ENCODE measurements at places on chromosomes 12 and 14. TPM values are rescaled to one million over a fixed set of nuclear protein-coding genes. Genes with fewer than 3 reads are reported as not detected.

- DNase-seq, result no peak
Observed at GRCh38 chr14:49206828-49207227, 379.4 kb downstream of the RPS29 start.

DNA sequence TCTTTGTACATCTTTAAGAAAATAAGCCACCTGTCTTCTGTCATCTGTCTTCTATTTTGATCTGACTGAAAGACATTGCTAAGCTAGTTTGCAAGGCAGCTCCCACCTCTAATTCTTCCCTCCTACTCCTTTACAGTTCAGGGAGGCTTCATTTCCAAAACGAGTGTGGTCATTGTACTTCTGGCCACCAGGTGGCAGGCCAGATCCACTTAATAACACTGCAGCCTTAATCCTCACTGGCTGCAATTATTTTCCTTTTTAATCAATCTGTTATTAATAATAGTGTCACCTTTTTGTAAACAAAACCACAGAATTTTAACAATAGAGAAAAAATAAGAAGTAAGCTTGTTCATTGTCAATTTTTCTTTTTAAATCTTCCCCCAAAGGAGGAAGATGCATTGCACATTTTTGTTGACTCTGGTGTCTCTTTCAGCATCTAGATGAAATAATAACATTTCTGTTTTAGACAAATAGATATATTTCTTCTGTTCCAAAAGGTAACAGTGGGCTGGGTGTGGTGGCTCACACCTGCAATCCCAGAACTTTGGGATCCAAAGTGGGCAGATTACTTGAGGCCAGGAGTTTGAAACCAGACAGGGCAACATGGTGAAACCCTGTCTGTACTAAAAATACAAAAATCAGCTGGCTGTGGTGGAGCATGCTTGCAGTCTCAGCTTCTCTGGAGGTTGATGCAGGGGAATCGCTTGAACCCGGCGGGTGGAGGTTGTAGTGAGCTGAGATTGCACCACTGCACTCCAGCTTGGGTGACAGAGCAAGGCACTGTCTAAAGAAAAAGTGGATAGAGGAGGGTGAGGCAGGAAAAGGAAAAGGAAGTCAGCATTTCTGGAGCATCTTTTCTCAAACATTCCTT lies 23.3 kb downstream of the GABARAPL1 start:
- DNase-seq, result peak; percentile 10

DNA sequence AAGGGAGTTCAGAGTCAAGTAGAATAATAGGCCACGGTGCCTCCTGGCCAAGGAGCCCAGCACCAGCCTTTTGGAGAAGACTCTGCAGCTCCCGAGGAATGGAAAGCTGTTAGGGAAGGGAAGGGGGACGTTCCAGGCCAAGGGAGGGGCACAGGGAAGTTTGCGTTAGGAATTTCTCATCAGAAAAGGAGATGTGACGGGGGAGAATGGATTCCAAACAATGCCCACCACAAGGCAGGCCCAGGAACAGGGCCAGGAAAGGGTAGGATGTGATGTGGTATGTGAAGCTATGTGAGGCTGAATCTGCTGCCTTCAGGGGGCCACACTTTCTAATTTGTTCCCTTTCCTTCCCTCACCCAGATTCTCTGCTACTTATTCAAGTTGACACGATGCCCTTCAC lies 46.0 kb downstream of the DGLUCY start:
- no peak for DNase-seq

DIO2 gene
- 0.29 TPM for total RNA-seq

DNA sequence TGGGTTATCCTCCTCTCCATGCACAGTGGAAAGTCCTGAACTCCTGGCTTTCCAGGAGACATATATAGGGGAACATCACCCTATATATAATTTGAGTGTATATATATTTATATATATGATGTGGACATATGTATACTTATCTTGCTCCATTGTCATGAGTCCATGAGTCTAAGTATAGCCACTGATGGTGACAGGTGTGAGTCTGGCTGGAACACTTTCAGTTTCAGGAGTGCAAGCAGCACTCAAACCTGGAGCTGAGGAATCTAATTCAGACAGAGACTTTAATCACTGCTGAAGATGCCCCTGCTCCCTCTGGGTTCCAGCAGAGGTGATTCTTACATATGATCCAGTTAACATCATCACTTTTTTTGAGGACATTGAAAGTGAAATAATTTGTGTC lies 4.4 kb downstream of the SSTR1 start:
- DNase-seq, result no peak

DNA sequence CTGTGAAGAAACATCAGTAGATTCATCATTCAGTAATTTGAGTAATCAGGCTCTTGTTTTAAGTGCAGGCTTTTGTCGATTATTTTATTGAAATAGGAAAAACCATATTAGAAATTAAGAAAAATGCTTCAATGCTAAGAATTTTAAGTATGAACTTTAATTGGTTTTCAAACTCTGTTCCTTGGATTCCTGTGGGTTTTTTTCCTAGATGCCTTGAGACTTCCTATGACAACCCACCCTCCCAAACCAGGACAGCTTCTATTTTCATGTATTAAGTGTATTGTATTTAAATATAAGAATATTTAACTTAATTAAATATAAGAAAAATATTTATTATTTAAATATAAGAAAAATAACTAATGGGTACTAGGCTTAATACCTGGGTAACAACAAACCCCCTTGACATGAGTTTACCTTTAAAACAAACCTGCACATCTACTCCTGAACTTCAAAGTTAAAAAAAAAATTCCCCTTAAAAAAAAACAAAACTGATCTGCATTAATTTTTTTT lies 3.0 kb downstream of the ARHGAP5 start:
- no peak for DNase-seq

DNA sequence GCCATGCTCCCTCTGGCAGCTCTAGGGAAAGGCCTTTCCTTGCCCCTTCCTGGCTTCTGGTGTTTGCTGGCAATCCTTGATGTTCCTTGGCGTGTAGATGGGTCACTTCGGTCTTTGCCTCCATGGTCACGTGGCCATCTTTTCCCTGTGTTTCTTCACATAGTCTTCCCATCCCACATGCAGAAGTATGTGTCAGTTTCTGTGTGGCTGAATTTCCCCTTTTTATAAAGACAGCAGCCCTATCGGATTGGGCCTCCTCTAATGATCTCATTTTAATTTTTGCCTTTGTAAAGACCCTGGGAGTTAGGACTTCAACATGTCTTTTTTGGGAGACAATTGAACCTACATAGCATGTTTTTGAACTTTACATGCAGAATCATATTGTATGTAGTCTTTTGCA lies 107.2 kb upstream of the FGD4 start:
- DNase-seq, result no peak

DNA sequence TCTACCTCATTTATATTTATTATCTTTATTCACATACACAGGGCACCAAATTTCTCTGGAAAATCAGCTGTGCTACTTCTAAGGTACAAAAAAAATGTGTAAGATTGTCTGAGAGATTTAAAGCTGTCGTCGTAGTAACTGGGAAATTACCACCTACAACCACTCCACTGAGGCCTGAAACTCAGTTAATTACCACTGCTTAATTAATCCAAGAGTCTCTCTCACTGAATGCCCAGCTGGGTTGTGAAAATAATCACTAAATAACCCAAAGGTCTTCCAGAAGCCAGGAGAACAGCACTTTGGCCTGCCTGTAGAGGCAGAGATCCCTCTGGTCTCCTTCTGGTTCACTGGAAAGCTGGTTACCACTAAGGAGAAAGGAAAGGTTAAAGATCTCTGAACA lies 207.2 kb upstream of the TMPO start:
- DNase-seq, result no peak

DNA sequence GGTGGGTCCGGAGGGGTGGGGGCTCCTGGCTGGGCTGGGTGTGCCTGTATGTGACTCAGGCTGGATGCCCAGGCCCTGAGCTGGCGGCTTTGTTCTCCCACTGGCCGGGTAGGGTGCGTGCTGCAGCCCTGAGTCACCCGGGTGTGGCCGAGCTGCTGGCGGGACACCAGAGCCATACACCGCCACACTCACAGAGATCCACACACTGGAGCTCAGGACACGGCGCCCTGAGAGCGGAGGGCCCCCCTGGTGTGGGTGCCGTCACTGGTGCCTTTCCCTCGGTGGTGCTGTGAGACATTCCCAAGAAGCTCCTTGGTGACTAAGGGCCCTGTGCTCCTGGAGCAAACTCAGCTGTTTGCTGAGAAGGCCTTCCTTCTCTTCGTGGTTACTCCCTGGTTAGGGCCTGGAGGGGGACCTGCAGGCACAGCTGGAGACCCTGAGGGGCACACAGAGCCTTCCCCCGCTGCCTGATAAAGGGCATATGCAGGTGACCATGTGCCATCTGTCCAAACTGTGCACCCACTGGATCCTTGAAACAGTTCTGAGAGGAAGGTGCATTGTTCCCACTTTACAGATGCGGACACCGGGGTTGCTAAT lies 44.3 kb downstream of the KRT80 start:
- peak; percentile 100 for DNase-seq

DNA sequence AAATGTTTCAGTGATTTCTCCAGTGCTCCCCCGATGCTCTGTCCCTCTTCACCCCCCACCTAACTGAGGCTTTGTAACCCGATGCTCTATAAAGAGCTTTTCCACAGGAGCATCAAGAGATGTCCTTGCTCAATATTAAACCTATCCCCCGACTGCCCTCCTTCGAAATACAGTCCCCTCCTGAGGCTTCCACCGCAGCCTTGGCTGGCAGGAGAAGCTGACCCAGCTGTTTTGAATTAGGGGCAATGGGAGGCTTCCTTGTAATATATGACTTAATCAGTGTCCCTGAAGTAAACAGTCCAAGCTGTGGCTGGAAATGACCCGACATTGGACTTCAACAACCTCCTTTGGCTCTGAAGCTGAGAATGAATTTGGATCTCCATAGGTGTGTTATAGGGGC lies 62.4 kb downstream of the TMEM30B start:
- DNase-seq, result peak; percentile 21

DNA sequence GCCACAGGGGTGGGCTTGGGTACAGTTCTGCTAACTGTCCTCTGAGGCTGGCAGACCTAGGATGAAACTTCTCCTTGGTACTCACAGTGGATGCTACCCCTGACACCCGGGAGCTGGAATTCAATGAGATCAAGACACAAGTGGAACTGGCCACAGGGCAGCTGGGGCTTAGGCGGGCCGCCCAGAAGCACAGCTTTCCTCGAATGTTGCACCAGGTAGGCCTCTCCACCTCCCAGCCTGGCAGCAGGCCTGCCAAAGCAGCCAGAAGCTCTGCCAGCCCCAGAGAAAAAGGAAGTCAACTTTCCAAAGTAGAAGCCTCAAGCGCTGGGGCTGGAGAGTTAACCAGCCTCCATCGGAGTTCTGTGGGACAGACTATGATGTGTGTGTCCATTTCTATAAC lies 2.4 kb upstream of the NRL start:
- peak; percentile 30 for DNase-seq

DNA sequence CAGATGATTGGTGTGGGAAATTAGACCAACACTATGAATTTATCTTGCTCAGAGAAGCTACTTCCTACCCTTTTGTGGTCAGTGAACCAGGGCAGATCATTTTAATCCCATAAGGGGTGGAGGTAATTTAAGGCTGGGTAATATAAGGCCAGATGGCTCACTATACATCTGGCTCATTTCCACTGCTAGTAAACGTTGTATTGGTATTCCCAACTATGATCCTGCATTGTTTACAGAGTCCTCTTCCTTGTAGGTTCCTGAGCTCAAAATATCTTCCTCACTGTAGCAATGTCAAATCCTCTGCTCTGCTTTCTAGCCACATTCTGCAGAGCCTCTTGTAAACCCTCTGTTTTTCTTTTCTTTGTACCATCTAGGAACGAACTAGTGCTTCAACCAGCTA lies 93.0 kb upstream of the MGAT4C start:
- DNase-seq, result no peak

DNA sequence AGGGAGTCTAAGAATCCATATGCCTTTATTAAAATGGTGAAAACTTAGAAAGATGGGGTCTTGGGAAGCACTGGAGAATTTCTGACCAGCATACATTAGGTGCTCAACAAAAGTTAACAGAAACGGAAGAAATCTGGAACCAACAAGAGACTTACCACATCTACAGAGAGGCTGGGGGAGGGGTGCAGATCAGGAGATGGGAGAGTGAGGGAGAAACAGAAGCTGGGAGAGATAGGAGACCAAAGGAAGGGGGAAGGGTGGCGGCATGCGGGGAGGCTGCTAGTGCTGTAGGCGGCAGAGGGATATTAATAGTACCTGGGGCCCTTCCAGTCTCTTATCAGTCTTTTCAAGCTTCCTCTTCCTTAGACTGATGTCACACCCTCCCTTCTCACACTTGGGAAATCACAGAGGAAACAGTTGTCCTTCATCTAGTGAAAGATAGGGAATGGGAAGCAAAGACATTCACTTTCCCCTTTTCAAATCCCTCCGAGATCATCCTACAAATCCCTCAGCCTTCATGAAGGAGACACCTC lies 18.1 kb downstream of the ZBTB39 start:
- no peak for DNase-seq

- DNase-seq, result no peak
Observed at GRCh38 chr12:127263621-127264020, 1003.3 kb upstream of the TMEM132C start.

- DNase-seq, result no peak
Observed at GRCh38 chr12:27345376-27345775, 12.7 kb downstream of the BMAL2 start.

- no peak for DNase-seq
Observed at GRCh38 chr12:70520847-70521246, 116.4 kb downstream of the PTPRB start.

DNA sequence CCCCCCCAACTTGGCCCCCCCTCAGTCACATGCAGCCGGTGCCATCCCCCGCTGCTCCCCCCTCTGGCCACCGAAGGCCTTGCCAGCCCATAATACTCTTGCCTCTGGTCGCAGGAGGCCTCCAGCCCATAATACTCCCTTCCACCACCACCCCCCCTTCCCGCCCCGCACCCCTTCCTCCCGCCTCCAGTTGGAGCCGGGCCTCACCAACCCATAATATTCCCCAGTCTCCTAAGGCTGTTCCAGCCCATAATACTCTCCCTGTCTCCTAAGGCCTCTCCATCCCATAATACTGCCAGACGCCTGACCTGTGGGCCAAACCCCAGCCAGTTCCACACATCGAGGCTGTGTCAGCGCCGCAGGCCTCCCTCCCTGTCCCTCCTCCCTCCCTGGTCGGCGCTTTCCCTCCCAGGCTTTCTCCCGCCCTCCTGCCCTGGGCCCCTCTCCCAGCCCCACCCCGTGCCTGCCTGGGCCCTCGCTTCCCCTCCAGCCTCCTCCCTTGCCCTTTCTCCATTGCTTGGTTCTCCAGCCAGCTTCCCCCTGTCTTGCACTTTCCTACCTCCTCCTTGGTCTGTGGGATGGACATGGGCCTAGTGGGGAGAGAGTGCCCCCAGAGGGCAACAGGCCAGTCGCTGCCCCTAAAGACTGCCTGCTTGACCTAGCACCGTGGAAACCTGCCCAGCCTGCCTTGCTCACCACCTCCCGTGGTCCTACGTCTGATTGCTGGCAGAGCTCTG lies 6.8 kb upstream of the CHD4 start:
- DNase-seq, result peak; percentile 98

SINHCAF gene
- total RNA-seq, result 11.2 TPM

GRCh38 chr14:91493169-91493568 lies 16.9 kb downstream of the PPP4R3A start:
- DNase-seq, result peak; percentile 18

- peak; percentile 71 for DNase-seq
Observed at GRCh38 chr14:61927060-61927459, 164.8 kb downstream of the SNAPC1 start.

GRCh38 chr14:76022991-76023390 lies 37.4 kb downstream of the IFT43 start:
- DNase-seq, result no peak
